ENCODE measurements at places on chromosomes 1 and 21. TPM values are rescaled to one million over a fixed set of nuclear protein-coding genes. Genes with fewer than 3 reads are reported as not detected.

DNA sequence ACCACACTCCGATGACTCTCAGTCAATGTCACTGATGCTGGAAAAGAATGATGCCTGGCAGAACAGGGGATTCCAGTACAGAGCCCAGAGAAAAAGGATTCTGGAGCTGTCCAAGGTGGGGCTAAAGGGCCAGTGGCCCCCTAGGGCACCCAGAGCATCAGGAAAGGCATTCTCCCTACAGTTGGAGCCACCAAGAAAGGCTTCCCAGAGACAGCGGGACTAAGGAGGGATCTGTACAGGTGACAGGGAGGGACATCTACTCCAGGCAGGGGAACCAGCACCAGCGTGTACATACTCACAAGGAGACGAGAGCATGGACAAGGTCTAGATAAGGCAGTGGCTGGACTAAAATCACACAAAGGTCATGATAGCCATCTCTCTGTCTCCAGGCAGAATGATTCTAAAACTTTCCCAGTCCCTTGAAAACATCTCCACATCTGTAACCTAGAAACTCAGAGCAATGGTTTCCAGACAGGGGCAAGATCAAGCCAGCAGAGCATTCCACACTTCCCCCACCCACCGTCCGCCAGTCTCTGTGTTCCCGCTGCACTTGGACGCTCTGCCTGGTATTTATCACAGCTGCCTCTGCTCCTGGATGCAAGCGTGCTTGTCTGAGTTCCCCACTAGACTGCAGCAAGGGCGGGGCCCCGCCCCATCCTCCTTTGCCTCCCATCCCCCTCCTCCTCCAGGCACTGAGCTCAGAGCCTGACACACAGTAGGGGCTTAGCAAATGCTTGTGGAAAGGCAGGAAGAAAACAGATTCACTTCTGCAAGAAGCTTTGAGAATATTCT lies 111.6 kb upstream of the ZC3H12A start:
- DNase-seq, result peak; percentile 65

GRCh38 chr1:20626524-20626923 lies 6.7 kb upstream of the PINK1 start:
- DNase-seq, result no peak

GRCh38 chr1:165903672-165904071 lies 76.3 kb downstream of the UCK2 start:
- DNase-seq, result no peak

- no peak for DNase-seq
Measured at GRCh38 chr1:5559078-5559477, 433.1 kb downstream of the NPHP4 start.

TMEM269 gene
- 0.35 TPM for total RNA-seq

- no peak for DNase-seq
Measured at GRCh38 chr1:216958569-216958968, 235.3 kb upstream of the ESRRG start.

DNA sequence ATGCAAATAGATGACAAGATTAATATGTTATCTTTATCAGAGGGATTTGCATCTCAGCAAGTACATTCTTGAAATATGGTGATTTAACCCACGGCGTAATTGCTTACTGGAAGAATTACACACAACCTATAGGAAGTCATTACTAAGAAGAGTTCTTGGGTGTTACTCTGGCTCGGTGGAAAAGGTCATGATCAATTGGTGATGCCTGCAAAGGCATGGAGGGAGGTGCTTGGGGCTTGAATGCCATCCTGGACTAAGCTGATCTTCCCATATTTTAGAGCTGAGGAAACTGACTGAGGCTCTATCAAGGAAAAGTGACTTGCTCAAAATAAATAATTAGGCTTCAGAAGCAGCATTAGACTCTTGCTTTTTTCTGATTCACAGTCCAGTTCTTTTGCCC lies 137.5 kb upstream of the JUN start:
- DNase-seq, result no peak

TNFRSF9 gene
- not detected for total RNA-seq

DNA sequence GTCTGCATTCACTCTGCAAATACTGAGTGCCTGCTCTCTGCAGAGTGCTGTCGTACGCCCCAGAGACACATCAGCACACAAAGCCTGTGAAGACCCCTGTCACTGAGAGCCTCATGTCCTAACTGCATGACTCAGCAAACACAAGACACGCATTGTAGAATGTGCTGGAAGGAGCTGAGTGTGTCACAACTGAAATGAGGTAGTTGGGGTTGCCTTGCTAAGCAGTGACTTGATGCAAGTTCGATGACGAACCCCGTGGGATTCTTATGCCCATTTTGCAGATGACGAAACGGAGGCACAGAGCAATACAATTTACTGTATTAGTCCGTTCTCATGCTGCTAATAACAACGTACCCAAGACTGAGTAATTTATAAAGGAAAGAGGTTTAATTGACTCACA lies 65.1 kb downstream of the RIPK4 start:
- DNase-seq, result no peak

GRCh38 chr21:32315511-32316281 lies 17.0 kb downstream of the MRAP start:
- no peak for DNase-seq

- no peak for DNase-seq
Measured at GRCh38 chr1:193355178-193355577, 168.8 kb upstream of the B3GALT2 start.

GRCh38 chr1:186636786-186637185 lies 43.4 kb downstream of the PTGS2 start:
- no peak for DNase-seq

VHLL gene
- total RNA-seq, result not detected

DNA sequence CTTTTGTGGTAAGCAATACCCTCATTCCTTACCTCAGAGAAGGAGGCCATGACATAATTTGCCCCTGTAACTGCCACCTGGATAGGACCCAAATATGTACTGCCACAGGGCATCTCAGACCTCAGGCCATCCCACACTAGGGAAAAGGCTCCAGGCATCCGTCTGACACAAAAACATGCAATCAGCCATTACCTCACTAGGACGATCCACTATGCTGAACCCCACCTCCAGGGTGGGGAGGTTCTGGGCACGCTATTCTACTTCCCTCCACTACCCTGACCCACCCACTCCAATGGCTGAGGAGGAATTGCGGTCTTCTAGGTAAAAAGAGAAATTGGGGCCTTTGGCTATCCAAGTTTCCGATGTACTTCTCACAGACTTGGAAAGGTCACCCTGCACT lies 53.6 kb downstream of the ERI3 start:
- no peak for DNase-seq

GRCh38 chr1:179082999-179083335 lies 1.1 kb downstream of the TOR3A start:
- DNase-seq, result no peak

GRCh38 chr1:99271249-99271648 lies 7.0 kb downstream of the PLPPR4 start:
- DNase-seq, result no peak

GRCh38 chr1:91697416-91697815 lies 188.5 kb downstream of the TGFBR3 start:
- DNase-seq, result no peak

DNA sequence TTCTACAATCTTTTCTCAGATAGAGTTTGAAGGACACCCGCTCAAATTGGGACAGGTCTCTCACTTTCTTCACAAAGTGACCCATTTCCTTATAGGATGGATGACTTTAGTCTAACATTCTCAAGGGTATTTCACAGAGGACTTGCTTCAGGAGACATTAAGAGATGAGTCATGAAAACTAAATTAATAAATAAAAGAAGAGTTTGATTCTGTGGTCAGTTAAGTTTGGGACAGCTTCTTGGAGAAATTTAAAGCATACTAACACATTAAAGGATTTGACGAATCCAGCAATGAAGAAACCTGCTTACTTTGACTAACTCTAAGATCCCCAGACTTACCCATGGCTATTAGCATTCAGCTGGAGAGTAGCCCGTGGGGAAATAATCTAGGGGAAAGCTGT lies 95.6 kb upstream of the RAB3GAP2 start:
- no peak for DNase-seq

DNA sequence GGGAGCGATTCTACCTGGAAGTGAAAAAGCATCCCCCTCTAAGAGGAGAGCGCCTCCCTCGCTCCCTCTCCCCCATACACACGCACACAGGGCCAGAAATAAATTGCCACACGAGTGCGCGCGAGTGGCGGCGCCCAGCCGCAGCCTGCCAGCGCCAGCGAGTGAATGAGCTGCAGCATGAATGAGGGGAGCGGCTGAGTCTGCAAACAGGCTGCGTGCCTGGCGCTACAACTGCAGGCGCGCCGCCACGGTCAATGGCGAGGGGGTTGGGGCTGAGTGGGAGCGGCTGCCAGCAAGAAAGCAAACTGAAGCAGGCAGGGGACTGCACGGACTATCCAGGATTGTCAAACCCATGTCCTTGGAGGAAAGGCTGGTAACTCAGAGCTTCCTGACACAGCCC lies 2.2 kb downstream of the CAMK1G start:
- DNase-seq, result no peak

- DNase-seq, result no peak
Measured at GRCh38 chr1:6426277-6426971, 1.8 kb downstream of the ESPN start.

GRCh38 chr21:34844013-34844923 lies 175.5 kb downstream of the CLIC6 start:
- DNase-seq, result no peak

- no peak for DNase-seq
Measured at GRCh38 chr1:175188936-175189335, 3.6 kb downstream of the KIAA0040 start.

DNA sequence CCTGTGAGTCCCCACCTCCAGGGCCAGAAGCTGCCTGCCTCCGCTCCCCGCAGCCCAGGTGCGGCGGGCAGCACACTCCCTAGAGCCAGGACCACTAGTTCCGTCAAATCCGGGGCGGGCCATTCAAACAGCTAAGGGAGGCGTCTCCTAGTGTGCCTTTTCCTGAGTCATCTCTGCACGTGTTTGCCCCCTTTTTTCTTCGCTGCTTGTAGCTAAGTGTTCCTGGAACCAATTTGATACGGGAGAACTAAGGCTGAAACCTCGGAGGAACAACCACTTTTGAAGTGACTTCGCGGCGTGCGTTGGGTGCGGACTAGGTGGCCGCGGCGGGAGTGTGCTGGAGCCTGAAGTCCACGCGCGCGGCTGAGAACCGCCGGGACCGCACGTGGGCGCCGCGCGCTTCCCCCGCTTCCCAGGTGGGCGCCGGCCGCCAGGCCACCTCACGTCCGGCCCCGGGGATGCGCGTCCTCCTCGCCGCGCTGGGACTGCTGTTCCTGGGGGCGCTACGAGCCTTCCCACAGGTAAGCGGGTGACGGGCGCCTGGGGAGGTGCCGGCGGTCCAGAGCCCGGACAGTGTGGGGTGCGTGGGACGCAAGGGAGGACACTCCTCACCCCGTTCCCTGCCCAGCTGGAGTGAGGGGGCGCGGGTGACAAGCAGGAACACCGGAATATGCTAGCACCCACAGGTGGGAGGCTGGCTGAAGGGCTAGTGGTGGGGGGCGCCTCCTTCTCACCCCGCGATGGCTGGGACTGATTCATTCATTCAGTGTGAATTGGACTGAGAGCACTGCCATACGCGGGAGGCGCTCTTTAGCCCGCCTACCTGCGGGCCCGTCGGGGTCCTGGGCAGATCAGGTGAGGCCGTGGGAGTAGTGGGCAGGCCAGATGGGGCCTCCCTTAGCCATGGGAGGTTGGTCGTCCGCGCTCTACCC lies at the start of gene TNFRSF8:
Gene TNFRSF8 (plus strand): TSS at position 163 of the 932 bp plus-strand sequence. CDS start 296 bp downstream, at position 459.
- DNase-seq, result peak; percentile 65

DNA sequence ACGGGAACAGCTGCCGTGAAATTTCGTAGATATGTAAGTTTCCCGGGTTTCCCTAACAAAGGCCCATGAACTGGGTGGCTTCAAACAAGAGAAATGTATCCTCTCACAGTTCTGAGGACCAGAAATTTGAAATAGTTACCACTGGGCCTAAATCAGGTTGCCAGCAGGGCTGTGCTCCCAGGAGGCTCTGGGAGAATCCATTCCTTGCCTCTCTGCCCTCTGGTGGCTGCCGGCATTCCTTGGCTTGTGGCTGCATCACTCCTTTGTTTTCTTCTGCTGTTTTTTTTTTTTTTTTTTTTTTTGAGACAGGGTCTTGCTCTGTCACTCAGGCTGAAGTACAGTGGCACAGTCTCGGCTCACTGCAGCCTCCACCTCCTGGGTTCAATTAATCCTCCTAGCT lies 23.7 kb downstream of the UMODL1 start:
- DNase-seq, result no peak

OR2T3 gene
- total RNA-seq, result not detected

- no peak for DNase-seq
Measured at GRCh38 chr1:219039017-219039681, 134.5 kb upstream of the LYPLAL1 start.

DNA sequence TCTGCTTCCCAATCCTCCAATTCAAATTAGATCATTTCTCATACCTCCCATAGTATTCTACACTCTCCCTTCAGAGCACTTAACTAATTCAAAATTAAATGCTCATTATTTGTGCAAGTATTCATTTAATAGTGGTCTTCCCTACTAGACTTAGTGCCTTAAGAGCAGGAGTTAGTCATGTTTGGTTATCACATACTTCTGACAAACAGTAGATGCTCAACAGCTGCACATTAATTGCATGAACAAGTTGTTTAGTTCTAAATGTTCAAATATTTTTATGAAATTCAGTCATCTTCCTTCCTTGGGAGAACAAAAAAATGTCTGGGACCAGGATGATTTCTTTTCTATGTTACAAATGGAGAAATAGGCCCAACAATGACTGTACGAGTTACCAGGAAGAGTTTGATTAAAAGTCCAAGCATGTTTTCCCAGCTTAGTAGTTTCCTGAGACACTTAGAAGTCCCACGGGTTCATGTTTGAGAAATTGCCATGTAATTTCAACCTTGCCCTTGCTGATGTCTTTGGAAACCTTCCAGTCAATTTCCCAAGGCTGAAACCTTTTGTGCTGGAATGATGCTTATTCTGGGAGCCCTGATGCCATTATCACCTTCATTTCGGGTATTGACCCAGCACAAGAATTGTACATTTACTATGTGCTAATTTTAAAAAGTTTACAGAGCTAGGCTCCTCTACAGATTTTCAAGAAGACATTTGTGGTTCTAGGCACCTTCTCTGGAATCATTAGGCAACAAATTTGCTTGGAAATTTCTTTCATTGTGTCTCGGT lies 437.9 kb upstream of the PLXNA2 start:
- no peak for DNase-seq

GRCh38 chr1:41810446-41810845 lies 108.3 kb downstream of the HIVEP3 start:
- DNase-seq, result no peak

- DNase-seq, result peak; percentile 27
Measured at GRCh38 chr1:7388141-7388487, 383.0 kb upstream of the VAMP3 start.

WDR64 gene
- total RNA-seq, result not detected

DNA sequence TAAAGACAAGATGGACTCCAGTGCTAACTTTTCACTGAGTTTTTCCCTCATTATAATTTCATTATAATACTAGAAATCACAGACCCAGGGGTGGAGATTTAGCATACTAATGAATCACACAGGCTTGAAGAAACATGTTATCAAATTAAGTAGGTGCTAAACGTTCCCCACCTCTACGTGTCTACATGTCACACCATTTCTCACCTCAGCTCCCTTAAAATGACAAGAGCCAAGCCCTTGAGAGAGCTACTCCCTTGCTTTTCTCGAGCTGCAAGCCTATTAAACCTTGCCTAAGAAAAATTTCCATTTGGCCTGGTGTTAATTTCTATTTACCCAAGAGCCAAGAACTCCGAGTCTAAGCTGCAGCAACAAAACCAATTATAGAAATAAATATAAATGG lies 396.3 kb upstream of the NEGR1 start:
- DNase-seq, result no peak

- no peak for DNase-seq
Measured at GRCh38 chr1:200095057-200095577, 67.6 kb downstream of the NR5A2 start.

Data from H1 (cell line).